Left ventricle myocardium superior (tissue), 1 donor: ENCODE measurements at places on chromosomes 6 and 20. TPM values are rescaled to one million over a fixed set of nuclear protein-coding genes. Genes with fewer than 3 reads are reported as not detected.

Gene AGPAT4
- total RNA-seq, result 1.7 TPM

Gene HLA-DRA
- 109 TPM for total RNA-seq

Gene KIAA0408
- 2.4 TPM for total RNA-seq

Gene WFDC9
- total RNA-seq, result not detected

Gene C6orf15
- total RNA-seq, result not detected

Gene MCCD1
- not detected for total RNA-seq

Gene ZNF133
- 6.3 TPM for total RNA-seq

Gene KCNK15
- 0.25 TPM for total RNA-seq

Gene SLC17A9
- total RNA-seq, result 1.5 TPM

Gene TEAD3
- 30.4 TPM for total RNA-seq

Gene CPXM1
- 1.7 TPM for total RNA-seq

Gene SLC24A3
- total RNA-seq, result 0.62 TPM

Gene BMP2
- 3.0 TPM for total RNA-seq

Gene PACSIN1
- total RNA-seq, result 13.6 TPM

Gene LY6G6F
- total RNA-seq, result not detected

DNA sequence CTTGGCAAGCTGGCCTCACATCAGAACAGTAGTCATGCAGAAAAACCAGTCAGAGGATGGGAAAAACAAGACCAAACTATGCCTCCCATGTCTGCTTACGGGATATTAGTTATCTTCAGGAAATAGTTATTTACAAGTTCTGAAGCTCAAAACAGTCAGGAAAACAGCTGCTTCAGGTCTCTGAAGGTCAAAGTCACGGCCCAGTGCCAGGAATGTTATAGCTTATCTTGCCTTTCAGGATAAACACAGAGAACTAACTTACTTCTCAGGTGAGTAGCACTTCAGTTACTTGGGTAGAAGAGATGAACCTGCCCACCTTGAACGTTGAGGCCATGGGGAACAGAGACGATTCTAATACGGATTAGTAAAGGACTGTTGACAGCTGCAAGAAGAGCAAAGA lies 310.7 kb downstream of the KIF16B start:
- DNase-seq, result no peak

DNA sequence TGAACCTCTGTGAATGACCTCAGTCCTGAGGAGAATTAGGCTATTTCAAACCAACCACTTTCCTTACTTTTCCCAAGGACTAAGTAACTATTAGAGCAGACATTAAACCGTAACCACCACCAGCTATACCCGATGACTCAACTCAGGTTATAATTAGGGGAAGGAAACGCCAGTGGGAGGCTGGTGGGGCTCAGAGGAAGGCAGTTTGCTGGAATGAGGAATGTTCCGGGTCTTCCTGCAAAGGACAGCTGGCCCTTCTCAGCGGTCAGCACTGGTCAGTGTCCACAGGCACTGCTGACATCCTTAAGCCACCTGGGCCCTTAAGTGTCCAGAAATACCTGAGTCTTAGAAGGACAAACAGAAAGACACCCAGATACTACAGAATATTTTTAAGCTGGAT lies 515.2 kb downstream of the MAFB start:
- no peak for DNase-seq

GRCh38 chr20:38434301-38434741 lies 807 bp downstream of the SNHG17 start:
- no peak for DNase-seq

- DNase-seq, result peak; percentile 92
These were observed 441.1 kb upstream of the JARID2 start for GRCh38 chr6:14804785-14805210.

- DNase-seq, result no peak
These were observed 45.9 kb upstream of the PXDC1 start for GRCh38 chr6:3797231-3798054.

GRCh38 chr6:50380406-50381098 lies 330.8 kb upstream of the DEFB112 start:
- DNase-seq, result no peak

- peak; percentile 71 for DNase-seq
These were observed 744 bp downstream of the RAB23 start for GRCh38 chr6:57221191-57221935.

DNA sequence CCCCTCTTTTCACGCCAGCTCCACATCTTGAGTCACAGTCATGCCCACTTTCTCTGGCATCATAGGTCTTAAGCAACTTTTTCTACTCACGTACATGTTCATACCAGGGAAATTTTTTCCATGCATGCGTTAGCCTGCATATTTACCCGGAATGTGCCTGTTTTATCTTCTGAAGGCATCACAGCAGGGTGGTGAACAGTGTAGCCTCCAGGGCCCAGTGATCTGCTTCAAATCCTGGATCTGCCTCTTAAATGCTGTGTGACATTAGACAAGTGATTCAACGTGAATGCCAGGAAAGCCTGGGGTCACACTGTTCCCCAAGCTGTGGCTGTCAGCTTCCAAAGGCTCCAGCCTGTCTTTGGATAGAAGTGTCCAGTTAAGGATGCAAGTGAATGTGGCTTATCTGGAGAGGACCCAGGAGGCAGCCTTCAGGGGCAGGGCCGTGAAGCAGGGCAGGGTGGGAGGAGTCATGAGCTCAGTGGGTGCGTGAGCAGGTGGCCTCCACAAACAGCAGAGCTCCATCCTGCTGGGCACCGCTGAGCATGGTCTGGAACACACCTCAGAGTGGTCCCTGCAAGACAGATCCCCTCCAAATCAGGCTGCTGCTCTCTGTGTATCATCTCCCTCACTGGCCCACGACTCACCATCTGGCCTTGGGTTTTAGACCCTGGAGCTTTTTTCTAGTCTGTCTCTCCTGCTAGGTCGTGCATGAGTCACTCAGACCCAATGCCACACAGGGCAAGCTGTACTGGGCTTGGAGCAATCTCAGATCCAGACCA lies 30.4 kb upstream of the CD93 start:
- DNase-seq, result no peak

- DNase-seq, result no peak
These were observed 33.9 kb downstream of the GABRR1 start for GRCh38 chr6:89183294-89183693.

DNA sequence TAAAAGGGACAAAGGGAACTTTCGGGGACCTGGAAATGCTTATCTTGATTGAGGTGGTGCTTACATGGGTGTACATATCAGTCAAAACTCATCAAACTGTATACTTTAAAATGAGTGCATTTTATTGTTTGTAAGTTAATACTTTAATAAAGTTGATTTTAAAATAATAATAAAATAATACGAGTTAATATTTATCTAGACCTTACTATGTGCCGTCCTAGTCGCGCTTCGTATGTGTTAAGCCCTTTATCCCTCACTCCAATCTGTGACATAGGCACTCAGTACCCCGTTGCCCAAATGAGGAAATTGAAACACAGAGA lies 47.5 kb downstream of the PDYN start:
- DNase-seq, result no peak

GRCh38 chr6:7974938-7975763 lies 64.6 kb upstream of the TXNDC5 start:
- peak; percentile 85 for DNase-seq

GRCh38 chr6:54706391-54706790 lies 140.2 kb upstream of the FAM83B start:
- no peak for DNase-seq

DNA sequence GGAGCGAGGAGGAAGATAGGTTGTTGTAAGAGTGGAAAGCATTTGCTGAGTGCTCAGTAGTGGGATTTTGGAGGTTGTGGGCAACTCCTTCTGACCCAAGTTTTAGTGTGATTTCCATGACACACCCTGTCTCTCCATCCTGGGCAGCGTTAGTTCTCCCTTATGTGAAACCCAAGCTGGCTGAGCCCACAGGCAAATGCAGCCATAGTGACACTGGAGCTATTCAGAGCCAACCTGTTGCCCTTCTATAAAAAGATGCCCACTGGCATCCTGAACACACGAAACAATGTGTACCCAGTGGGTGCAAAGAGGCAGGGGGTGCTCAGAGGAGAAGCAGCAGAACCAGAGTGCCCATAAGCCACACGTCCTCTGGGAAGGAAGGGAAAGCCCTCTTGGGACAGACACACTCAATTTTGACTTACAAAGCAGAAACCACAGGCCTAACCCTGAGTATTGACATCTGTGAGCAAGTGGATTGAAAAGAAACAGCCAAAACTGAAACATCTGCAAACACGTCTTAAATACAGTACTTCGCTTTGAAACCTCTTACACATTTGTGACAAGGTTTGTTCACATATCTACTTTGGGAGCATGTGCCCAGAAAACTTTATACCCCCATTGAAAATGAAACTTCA lies 54.6 kb downstream of the BPIFB1 start:
- no peak for DNase-seq

GRCh38 chr6:29671026-29671425 lies 9.9 kb downstream of the ZFP57 start:
- no peak for DNase-seq

GRCh38 chr6:65948062-65948461 lies 241.0 kb upstream of the EYS start:
- no peak for DNase-seq

DNA sequence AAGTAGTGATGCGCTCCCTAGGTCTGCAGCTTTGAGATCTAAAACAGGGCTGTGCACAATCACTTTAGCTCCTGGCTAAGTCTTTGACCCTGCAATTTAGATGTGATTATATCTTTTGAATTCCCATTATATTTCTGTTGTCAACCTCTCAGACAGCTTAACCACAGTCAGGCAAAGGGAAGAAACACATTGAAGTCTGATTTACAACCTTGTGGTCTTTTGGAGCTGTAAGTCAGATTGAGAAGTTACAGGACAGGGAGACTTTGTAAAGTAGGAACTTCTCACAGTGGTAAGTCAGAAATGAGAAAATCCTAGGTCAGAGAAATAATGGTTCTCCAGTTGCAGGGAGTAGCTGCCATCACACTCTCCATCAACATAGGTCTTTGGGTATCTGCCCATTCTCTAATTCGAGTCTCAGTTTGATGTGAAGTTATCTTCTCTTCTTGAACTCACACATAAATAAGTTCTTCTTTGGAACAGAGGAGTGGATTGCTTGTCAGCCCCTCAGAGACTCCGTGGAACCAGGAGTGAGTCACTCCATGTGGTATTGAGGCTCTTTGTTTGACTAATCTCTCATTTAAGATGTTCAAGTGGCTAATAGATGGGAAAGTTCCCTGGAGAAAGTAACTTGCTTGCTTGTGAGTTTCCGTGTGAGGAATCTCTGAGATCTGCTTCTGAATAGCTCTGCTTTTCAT lies 35.0 kb upstream of the SGK1 start:
- DNase-seq, result no peak

DNA sequence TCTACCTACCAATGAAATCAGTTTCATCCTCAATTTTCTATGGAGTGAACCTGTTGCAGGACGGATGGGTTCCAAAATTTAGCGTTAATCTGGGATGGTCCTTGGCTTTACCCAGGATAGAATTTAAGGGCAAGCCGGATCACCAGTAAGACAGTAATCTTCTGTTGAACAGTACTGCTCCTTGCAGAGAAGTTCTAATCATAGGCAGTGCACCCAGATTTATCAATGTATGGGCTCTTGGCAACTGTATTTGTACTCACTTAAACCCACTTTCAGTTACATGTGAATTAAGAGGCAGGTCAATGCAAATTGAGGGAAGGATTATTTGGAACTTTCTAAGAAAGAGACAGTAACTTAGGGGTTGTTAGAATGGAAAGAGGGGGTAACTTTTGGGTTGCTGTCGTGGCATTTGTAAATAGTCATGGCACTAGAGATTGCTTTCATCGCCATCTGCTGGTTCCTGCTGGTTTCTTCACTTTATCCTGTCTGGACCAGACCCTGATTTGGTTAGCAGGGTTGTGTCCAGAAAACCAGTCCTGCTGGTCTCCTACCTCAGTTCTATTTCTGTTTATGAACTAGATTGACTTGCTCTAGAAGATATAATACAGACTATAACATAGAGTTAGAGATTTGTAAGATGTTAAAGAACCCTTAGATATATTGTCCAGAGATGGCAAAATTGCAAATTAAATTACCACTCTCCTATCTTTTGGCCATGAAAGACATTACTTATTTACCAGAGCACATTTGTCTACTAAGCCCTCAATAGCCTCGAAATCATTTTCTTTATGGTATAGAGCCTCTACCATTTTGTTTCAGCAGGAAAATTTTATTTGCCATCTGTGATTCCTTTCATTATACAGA lies 646.3 kb downstream of the UTRN start:
- DNase-seq, result no peak

GRCh38 chr6:37516076-37516919 lies 16.6 kb upstream of the CCDC167 start:
- peak; percentile 75 for DNase-seq

- DNase-seq, result no peak
These were observed 96.7 kb upstream of the BMP5 start for GRCh38 chr6:55972091-55972490.

DNA sequence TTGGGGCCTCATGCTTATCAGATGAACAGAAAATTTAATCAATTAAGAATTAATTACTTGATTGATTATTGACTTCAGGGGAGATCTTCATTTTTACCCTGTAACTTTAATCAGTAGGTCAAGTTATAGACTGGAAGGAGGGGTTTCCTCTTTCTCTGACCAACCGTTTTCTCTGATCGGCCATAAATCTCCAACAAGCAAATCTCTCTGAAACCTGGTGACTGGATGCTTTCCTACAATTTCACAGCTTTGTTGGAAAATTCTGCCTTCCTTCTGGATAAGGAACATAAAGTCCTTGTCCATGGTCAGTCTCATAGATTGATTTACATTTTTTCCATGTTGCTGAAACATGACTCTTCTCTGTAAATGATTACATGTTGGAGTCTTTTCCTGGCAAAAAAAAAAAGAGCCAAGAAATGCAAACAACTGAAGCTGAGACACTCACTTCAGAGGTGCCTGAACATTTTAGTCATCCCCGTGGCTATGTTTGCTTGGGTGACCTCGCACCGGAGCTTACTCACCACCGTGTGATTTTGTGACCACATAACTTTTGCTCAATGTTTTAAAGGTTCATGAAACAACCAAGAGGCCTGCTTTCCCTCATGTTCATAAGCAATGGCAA lies 31.0 kb downstream of the IRF4 start:
- DNase-seq, result no peak

DNA sequence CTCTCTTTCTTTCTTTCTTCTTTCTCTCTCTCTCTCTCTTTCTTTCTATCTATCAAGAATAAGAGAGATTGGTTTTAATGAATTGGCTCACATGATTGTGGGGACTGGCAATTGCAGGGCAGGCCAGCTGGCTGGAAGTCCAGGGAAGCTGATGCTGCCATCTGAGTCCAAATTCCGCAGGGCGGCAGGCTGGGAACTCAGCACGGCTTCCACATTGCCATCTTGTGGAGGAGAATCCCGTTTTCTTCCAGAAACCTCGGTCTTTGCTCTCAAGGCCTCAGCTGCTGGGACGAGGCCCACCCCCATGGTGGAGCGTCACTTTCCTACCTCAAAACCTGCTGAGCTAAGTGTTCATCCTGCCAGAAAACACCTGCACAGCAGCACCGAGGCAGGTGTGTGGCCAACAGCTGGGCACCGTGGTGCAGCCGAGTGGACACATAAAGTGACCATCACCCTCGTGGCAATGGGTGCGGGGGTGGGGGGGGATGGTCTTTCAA lies 58.8 kb upstream of the SLCO4A1 start:
- DNase-seq, result no peak

GRCh38 chr6:22896696-22897095 lies 327.3 kb downstream of the HDGFL1 start:
- no peak for DNase-seq
